ENCODE measurements at places on chromosomes 4 and X. TPM values are rescaled to one million over a fixed set of nuclear protein-coding genes. Genes with fewer than 3 reads are reported as not detected.

Gene SSX1
- total RNA-seq, result not detected

Gene SAGE1
- total RNA-seq, result not detected

Gene GATA1
- not detected for total RNA-seq

Gene CBLL2
- not detected for total RNA-seq

Gene TNIP3
- 0.25 TPM for total RNA-seq

Gene EXOC1L
- total RNA-seq, result not detected

Gene MAGEE2
- not detected for total RNA-seq

Gene EMCN
- 62.5 TPM for total RNA-seq

Gene XAGE1A
- total RNA-seq, result not detected

Gene SRPX2
- total RNA-seq, result 59.6 TPM

All from bladder microvascular endothelial cell (primary cell).